ENCODE measurements at places on chromosomes 4 and X.

GRCh38 chrX:66200855-66201795, 37.1 kb downstream of the HEPH start:
- DNase-seq = peak; percentile 17

DNA sequence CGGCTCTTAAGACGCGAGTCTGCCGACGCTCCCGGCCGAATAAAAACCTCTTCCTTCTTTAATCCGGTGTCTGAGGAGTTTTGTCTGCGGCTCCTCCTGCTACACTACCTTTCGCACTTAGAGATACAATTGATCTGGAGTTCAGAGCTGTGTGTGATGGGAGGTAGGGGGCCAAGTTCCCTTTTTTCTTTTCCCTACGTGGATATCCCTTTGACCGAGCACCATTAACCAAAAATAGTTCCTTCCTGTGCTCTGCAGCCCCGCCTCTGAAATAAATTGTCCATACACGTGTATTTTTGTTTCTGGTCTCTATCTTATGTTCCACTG, 555 bp upstream of the PGM2 start:
- DNase-seq = no peak

- DNase-seq = no peak
Measured at GRCh38 chr4:185318679-185319078, 77.0 kb downstream of the LRP2BP start.

GRCh38 chr4:155724731-155725130, 34.1 kb upstream of the GUCY1B1 start:
- DNase-seq = peak; percentile 11

DNA sequence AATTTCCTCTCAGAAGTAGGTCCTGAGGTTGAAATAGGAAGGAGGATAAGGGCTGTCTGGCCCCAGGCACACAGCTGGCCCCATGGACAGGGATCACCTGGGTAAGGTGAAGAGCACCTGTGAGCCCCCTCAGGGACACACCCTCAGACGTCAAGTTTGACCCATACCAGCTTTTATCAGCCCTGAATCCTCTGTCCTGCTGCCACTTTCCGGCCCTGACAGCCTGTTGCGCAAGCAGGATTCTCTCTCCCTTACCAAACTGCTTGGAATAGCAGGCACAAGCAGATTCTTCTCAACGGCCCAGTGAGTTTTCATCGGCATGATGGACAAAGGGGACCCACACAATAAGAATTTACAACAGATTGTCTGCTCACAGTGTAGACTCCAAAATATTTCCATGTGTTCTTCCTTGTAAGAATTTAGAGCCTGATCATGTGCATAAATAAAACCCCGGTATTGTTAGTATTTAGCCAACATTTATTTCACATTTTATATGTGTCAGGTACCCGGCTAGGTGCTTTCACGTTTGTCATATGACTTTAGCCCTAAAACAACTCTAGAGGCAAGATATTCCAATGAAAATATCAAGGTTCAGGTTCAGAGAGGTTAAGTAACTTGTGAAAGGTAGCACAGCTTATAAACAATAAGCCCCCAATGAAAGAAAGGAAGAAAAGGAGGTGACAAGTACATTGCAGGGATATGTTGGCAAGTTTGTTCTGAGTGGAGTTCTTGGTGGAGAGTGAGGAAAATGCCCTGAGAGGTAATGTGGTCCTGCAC, 107.2 kb upstream of the KIT start:
- DNase-seq = peak; percentile 40

GRCh38 chr4:188660796-188661195, 521.6 kb downstream of the TRIML1 start:
- no peak for DNase-seq

GRCh38 chr4:137510557-137511265, 21.6 kb downstream of the PCDH18 start:
- peak; percentile 96 for DNase-seq

GRCh38 chrX:132393085-132393484, 95.8 kb downstream of the MBNL3 start:
- DNase-seq = no peak

- peak; percentile 82 for DNase-seq
Measured at GRCh38 chr4:7557456-7557855, 122.7 kb upstream of the PSAPL1 start.

- no peak for DNase-seq
Measured at GRCh38 chr4:38366997-38367396, 297.0 kb upstream of the KLF3 start.

GRCh38 chr4:1898007-1898406, 26.8 kb downstream of the NSD2 start:
- no peak for DNase-seq

GRCh38 chrX:72470532-72471223, 102.0 kb downstream of the HDAC8 start:
- no peak for DNase-seq

GRCh38 chr4:164596318-164596878, 157.5 kb upstream of the SMIM31 start:
- no peak for DNase-seq

- no peak for DNase-seq
Measured at GRCh38 chrX:94751611-94752010, 1077.6 kb downstream of the FAM133A start.

DNA sequence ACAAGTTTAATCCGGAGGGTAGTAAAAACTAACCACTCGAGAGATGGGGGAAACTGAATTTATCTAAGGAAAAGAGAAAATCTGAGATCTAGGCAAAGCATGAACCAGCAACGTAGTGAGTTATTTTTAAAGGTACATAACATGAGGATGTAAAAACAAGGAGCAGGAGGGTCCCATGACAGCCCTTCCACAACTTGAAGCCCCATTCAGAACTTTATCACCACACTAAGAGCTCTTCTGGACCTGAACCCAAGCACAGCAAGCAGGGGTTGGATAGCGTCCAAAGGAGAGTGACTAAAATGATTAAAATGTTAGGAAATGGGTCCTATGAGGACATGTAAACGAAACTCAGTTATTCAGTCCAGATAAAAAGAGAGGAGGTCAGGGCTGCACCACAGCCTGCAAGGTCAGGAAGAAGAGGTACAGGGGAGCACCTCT, 16.2 kb downstream of the SH3RF1 start:
- DNase-seq = peak; percentile 87

DNA sequence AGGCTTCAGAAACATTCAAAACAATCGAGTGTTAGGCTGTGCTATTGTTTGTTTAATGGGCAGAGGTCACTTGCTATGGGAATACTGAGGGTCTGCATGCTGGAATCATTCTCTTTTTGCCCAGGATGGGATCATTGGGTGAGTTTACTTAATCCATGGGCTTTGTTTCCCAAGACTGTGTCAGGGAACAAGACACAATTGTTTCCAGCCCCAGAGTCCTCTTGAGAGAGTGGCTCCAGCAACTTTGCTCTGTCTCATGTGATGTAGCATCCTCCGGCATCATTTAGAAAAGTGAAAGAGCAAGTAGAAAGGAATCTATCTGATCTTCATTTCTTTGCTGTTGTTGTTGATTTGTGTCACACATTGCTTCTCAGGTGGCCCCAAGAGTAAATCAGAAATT, 1.8 kb downstream of the TENM3 start:
- DNase-seq = no peak

DNA sequence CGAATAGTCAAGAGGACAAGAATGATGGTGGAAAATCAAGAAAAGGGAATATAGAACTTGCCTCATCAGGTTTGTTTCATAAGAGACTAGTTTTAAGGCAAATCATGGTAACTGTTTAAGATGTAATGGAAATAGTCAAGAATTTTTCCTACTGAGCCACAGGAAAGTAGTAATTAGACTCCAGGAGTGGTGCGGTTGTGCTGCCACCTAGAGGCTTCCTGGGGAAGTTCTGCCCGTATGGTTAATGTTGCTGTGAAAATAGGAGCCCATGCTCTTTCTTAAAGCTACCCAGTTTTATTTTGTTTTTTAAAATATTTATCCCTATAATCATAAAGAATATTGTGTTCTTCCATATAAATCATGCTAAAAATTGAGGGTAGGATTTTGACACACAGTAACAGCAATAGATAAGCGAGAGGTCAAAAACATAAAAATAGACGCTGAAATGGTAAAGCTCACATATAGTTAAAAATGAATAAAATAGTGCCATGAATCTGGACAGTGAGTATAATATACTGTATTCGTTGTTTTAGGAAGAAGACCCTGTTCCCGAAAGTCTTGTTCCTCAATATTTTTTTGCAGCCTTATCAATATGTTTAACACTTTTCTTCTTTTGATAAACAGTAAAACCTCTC, 87.0 kb downstream of the PHOX2B start:
- DNase-seq = peak; percentile 48

- no peak for DNase-seq
Measured at GRCh38 chrX:13742397-13743176, 8.0 kb downstream of the OFD1 start.

- no peak for DNase-seq
Measured at GRCh38 chr4:98026362-98026761, 116.9 kb downstream of the STPG2 start.

- DNase-seq = no peak
Measured at GRCh38 chr4:116386856-116387255, 698.5 kb downstream of the TRAM1L1 start.
